ENCODE measurements at places on chromosomes 1 and 21.

DNA sequence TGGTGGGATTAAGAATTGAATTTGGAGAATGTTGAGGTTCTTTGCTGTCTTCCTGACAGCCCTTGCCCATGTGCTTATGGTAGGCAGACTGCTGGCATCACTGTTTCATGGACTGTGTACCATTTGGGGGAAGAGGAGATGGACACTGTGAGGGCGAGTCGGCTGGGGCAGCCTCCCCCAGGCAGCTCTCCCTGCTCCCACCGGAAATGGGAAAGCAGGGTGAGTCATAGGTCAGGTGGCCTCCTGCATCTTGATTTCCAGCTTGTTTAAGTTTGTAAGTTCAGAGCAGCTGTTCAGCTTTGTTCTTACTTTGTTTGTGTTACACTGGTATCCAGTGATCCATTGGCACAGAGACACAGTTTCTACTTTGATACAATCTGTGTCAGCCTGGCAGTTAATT is 87.2 kb upstream of the CNIH3 start:
- no peak for DNase-seq

DNA sequence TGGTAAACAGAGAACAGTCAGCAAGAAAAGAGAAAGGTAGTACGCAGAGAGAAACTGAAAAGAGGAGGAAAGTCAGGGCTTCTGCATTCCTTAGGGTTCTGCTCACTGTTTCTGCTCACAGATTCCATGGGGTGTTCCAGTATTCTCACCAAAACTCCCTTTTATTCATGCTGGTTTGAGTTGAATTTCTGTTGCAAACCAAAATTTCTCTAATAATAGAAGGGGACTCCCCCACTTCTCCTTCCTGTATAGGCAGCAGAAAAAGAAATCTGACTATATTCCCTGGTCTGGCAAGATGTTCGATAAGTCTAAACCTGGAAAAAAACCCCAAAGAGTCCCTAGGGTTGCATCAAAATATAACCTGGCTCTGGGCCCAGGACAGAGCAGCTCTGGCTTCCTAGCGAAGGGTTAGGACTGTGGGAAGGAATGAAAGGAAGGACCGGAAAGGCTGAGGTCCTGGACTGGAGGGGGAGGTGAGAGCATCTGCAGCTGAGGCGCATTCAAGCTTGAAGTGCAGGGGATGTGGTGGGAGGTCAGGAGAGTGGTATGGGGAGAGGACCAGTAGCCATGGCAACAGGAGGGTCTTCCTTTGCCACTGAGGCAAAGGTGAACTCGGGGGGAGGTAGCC is 18.8 kb upstream of the RGS16 start:
- DNase-seq: no peak

GRCh38 chr1:26372039-26372438 is 511 bp downstream of the ZNF683 start:
- no peak for DNase-seq

- DNase-seq: no peak
Observed at GRCh38 chr1:24351918-24352627, 32.9 kb downstream of the GRHL3 start.

DNA sequence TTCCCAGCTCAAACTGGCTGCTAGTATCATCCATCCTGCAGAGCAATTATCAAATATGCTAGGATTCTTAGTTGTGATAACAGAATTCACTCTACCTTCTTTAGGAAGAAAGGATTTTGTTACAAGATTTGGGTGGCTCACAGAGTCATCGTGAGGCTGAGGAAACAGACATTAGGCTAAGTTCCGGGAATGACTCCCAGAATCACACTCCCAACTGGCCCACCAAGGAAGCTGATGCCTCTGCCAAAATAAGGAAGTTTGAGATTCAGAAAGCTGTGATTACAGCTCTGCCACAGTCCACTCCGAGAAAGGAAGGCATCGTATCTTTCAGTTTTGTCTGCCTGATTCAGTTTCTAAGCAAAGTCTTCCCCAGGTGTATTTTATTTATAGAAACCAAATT is 50.6 kb upstream of the LYPLAL1 start:
- DNase-seq: no peak

GRCh38 chr1:193005785-193006184 is 53.4 kb downstream of the UCHL5 start:
- DNase-seq: no peak

DNA sequence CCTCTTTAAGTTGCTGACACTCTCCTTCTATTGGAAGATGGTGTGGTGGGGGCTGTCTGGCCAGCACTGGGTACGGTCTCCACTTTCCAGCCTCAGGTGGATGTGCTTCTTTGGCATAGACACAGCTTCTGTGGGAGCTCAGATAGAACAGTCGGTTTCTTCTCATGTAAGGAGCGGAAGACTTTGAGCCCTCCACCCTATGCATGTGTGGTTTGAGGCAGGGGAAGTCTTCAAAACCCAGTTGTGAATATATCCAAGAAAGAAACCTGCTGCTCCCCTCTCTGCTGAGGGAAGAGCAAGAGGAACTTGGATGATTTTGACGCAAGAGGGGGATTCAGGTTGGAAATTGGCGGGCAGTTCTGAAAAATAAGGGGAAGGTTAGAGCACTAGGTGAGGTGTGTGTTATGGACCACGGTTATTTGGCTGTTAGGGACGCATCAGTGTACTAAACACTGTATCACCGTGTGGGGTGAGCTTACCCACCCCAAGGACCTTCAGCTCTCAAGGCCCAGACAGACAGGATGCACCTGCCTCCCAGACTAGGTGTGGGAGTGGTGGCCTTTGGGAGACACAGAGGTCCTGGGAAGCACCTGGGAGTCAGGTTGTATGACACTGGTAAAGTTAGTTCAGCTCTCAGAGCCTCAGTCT is 36.2 kb downstream of the IL6R start:
- no peak for DNase-seq

DNA sequence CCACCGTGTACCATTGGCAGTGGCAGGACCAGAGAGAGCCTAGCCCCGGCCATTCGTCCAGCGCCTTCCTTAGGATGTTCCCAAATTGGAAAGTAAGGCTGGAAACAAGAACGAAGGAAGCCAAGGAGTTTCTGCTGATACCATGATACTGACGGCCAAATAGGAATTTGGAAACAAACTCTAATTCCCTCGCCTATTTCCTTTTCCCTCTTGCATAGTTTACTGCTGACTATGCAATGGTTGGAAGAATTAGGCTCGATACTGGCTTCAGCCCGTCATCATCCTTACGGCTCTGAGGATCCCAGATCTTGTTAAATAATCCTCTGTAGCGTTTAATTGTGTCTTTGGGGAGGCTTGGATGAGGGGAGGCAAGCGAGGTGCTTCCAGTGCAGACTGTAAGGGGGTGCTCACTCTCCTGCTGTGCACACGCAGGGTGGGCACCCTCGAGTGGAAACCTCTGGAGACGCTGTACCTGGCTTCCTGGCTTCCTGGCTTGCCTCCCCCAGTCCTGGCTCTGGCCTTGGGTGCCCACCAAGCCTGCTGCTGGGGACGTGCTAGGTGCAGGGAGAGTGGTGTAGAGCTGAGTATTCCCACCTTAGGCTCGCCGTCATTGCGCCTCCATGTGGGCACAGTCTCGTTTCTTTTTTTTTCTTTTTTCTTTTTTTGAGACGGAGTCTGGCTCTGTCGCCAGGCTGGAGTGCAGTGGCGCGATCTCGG is 27.4 kb upstream of the CAMTA1 start:
- DNase-seq: no peak

GRCh38 chr1:5333291-5333690 is 658.9 kb downstream of the NPHP4 start:
- DNase-seq: no peak

- no peak for DNase-seq
Observed at GRCh38 chr1:70355920-70356319, 1.4 kb upstream of the ANKRD13C start.

All from OCI-M1 (cell line).